ENCODE measurements at places on chromosomes 16 and 17.
A peak's percentile ranks its signal among the peaks of the same experiment; 100 is the strongest.

DNA sequence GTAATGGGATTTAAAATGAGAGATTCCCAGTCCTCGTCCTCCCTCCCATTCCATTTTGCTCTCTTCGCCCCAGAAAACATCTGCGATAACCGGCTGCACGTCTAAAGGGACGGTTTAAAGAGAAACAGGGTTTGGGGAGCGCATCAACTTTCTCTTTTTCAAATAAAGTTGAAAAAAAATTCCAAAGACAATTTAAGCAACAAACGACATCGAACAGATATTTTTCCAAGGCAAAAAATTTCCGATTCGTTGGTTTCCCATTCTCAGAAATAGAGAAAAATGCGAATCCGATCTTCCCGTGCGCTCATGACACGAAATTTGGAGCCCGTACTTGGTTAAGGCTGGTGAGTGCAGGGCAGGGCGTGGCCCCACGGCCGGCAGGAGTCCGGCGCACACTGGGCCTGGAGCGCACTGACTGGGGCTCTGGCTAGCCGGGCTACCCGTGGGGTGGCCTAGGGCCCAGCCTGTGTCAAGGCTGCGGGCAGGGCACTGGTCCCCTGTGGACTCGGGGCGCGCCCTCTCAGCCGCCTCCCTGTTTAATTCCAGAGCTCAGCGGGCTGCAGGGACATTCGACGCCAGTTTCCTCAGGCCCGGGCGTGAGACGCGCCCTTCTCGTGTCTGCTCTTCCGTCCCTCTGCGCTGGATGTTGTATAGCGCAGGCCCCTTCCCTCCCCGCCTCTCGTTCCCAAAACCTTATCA is 17.9 kb upstream of the ZFHX3 start:
- no peak for DNase-seq

DNA sequence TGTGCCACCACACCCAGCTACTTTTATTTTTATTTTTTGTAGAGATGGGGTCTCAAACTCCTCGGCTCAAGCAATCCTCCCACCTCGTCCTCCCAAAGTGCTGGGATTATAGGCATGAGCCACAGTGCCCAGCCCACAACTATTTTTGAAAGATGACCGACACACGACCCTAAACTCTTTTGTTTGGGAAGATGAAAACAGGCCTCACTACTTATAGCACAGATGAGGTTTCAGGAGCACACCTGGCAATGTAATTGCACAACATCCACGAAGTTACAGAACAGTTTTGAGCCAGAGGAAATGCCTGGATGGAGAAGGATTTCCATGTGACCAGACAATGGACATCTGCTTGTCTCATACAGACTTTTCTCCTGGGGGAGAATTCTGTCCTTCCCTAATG is 43.4 kb upstream of the PRSS54 start:
- DNase-seq, result no peak

- DNase-seq, result no peak
Measured at GRCh38 chr17:27466743-27467375, 10.6 kb downstream of the KSR1 start.

DNA sequence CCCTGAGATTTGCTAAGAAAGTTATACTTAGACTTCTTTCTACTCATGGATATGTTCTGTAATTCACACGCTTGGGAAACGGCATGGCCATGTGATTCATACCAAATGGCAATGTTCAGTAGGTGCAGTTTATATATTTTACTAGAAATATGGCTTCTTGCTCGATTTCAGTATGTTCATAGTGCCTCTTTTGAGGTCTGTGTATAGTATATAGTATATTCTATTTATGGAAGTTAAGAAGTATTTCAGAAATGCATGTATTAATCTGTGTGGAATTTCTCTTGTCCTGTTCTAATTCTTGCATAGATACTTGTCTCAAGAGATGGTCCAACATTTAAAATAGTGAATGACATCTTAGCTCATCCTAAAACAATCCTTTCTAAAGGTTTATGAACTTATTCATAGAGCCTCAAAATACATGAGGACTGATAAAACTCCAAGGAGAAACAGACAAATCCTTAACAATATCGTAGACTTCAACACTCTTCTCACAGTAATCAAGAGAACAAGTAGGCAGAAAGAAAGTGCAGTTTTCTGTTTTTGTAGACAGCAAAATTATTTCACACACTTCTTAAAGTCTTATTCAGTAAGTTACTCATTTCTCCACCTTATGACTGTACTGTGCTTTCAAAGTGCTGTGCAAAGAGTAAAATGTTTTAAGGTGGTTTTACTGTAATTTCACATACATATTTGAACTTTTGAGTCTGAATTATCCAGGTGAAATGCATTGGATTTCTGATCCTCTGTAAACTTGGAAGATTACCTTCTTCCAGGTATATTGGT is 11.1 kb downstream of the BPTF start:
- no peak for DNase-seq

DNA sequence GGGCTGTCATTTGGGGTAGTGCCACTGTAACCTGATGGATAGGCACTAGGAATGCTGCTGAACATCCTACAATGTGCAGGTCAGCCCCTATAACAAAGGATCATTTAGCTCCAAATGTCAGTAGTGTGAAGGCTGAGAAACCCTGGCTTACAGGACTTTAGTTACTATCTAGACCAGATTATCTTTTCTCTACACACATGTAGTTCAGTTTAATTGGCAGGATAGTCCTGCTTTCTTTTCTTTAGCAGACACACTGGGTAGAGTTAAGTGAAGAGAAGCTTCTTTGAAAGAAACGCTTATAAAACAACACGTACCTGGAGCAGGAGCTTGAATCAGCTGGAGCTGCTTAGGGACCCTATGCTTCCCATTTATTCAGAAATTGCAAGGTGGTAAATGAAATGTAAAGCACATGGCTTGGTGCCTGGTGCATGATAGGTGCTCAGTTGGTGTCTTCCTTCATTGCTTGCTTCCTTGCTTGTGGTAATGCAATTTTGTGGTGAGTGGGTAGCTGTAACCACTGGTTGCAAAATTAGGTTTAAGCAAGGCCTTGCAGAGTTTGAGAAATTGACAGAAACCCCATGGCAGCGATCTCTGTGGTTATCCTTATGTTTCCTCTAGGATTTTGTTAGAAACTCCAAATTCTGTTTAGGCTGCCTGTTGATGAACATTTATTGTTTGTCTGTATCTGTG is 9.4 kb downstream of the METTL9 start:
- peak; percentile 35 for DNase-seq

- no peak for DNase-seq
Measured at GRCh38 chr16:3148256-3149192, 13.7 kb downstream of the ZNF213 start.

DNA sequence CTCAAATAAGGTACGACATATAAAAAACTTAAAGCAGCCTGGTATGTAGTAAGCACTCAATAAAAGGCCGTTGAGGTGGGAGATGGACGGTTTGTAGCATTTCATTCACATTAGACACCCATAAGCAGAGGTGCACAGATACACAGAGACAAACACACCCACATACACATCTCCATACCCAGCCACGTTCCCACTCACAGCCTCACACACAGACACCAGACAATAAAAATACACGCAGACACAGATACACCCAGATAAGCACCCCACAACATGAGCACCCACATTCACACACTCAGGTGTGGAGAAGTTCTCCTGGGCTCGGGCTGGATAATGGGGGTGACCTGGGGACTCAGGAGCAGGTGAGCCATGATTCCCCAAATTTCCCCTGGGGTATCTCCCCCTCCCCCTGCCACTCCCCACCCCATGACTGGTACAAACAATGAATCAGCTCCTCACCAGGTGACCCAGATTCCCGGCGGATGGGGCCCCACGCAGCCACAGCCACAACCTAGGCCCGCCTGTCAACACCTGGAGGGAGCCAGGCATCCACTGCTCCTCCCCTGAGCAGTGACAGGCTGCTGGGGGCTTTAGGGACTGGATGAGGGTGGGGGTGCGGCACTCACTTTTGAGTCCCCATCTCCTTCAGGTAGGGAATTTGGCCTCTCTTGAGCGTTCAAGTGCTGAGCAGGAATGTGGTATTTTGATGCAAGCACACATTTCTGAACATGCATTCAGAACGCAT is 2.7 kb downstream of the DLX3 start:
- no peak for DNase-seq

DNA sequence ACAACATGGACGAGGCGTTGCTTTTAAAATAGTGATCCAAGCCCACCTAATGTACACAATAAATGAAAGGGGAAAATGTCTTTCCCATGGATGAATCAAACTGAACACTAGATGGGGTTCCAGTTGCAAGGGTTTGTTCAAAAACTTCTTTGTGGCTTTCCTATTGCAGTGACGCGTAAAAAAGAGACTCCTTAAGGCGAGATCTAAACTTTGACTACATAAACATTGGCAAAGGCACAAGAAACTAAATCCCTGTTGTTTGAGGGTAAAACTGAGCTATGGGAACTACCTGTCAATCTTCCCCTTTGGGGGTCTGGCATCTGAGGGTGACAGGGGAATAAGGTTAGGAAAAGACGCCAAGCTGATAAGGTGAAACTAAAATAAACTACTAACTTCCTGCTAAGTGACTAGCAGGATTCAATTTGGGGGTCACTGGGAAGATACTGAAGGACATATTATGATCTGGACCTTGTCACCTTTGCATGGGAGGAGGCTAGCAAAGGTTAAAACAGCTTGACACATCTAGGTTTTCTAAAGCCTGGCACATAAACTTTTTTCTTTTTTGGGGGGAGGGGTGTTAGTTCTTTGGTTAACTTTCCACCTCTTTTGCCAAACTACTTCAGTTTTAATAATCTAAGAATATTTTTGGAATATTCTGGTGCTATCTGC is 4.7 kb downstream of the SALL1 start:
- no peak for DNase-seq
